ENCODE measurements at places on chromosomes 5 and 9.

DNA sequence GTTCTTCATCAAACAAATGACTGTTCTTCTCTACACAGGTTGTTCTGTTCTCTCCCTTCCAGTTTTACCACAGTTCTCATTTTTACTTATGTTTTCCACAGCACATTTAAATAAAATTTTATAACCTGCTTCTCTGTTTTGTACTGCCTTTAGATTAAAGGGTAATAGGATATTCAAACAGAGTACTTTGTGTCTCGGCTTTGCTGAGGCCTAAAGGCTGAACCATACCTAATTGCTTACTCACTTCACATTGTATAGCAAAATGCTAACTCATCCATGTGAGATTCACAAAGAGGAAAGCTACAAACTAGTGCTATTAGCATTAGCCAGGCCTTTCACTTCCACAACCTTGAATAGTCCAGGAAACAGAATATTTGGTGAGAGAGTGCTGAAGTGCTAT is 200.3 kb downstream of the TRPM3 start:
- no peak for DNase-seq

DNA sequence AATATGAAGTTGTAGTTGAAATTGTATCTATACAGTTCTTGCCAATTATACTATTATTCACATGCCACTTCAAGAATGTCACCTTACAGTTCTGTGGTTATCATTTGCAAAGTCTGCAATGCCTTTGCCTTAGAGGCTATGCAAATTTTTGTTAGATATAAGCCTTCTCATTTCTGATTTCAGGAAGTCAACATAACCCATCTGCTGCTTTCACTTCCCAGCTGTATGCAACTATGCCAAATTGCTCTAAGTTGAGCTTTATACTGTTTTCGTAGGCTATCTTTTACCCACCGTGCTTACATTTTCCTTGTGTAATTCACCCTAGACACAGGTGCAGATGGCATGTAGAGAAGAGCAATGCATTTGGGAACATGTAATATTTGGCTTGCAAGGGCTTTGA is 1083.0 kb downstream of the CDH9 start:
- no peak for DNase-seq

DNA sequence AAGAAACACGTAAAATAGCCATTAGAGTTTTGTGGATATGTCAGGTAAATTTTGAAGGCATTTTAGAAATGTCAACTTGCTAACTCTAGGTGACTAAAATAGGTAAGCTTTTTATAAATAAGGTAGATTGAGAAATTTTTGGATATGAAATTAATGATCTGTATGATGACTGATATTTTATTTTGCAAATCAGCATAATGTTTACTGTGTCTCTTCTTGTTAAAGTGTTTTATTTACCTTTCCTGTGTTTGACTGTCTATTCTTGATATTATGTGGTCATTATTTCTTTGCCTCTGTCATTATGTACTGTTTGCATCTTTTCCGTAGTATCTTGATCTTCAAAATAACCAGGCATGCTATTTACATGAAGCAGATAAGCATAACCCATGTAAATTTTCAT is 58.4 kb downstream of the ZCCHC7 start:
- DNase-seq, result no peak

DNA sequence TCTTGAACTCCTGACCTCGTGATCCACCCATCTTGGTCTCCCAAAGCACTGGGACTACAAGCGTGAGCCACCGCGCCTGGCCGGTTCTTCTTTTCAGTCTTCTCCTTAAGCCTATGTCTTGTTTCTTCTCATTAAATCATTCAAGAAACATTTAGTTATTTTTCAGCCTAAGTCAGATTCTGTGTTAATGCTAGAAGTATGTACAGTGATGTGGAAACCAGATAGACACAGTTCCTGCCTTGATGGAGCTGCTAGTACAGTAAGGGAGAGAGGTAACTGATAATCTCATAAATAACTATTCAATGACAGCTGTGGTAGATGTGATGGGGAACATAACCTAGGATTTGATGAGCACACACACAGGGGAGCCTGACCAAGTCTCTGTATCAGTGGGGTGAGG is 46.3 kb upstream of the NR3C1 start:
- DNase-seq, result no peak

- no peak for DNase-seq
Measured at GRCh38 chr5:1663186-1663585, 136.5 kb downstream of the MRPL36 start.

GRCh38 chr5:158807-159447 is 32.4 kb upstream of the LRRC14B start:
- no peak for DNase-seq

DNA sequence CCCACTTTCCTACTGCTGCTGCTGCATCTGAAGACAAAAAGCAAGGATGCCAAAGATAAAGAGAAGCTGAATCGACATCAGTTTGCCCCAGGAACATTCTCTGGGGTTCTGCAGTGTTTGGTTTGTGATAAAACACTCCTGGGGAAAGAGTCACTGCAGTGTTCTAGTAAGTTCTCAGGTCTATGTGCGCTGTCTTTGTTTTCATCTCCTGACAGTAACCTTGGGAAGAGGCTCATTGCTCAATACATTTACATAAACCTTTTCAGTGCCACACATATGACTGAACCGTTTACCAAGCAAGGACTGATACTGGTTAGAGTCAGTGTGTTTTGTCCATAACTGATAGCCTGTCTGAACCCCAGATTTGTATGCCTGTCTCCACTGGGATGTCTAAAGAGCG is 232.1 kb downstream of the ARHGEF28 start:
- DNase-seq, result no peak

DNA sequence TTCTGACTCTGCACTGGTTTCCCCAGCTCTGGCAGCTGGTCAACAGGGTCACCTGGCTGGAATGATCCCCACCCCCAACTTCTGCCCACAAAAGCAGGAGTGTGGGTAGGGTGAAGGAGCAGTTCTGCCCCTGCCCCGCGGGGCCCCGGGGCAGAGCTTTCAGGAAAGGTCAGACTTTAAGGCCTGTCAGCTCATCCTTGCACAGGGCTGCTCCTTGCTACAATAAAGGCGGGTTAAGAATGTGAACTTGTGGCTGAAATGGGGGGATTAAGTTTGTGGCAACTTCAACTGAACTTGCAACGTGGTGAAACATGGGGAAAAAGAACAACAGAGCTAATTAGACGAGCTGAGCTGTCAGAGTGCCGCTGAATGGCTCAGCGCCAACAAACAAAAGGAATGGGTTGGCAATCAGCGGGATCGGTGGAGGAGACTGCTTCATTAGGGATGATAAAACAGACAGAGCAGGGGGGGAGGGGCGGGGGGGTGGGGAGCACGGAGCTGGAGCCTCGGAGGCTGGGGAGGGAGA is 50.8 kb downstream of the CRB2 start:
- no peak for DNase-seq

GRCh38 chr5:136066661-136067271 is 38.0 kb downstream of the TGFBI start:
- no peak for DNase-seq

GRCh38 chr5:171700318-171700912 is 85.2 kb upstream of the SMIM23 start:
- DNase-seq, result no peak

DNA sequence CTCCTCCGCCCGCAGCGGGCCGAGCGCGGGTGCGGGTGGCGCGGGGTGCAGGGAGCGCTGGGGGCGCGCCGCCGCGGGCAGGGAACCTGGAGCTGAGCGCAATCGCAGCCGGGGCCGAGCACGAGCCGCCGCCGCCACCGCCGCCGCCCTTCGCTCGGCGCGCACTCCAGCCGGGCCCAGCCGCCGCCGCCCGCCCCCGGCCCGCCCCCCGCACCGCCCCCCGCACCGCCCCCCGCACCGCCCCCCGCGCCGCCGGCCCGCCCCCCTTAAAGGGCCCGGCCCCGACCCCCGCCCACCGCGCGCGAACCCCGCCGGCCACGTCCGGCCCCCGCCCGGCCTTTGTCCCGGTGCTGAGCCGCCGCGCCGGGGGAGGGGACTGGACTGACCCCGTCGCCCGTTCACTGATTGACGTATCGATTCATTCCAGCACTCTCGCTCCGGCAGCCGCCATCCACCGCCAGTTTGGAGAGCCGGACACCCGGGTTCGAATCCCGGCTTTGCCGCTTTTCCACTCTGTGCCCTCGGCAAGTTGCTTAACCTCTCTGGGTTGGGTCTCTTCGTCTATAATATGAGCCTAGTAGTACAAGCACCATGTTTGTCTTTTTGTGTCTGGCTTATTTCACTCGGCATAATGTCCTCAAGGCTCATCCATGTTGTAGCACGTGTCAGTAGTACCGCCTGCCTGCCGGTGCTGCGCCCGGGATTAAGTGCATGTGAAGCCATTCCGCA is at the start of gene SH3PXD2B:
TSS of gene SH3PXD2B (minus strand) at position 168 of the 729 bp plus-strand sequence. CDS start 173 bp downstream, outside the sequence.
- DNase-seq, result no peak

DNA sequence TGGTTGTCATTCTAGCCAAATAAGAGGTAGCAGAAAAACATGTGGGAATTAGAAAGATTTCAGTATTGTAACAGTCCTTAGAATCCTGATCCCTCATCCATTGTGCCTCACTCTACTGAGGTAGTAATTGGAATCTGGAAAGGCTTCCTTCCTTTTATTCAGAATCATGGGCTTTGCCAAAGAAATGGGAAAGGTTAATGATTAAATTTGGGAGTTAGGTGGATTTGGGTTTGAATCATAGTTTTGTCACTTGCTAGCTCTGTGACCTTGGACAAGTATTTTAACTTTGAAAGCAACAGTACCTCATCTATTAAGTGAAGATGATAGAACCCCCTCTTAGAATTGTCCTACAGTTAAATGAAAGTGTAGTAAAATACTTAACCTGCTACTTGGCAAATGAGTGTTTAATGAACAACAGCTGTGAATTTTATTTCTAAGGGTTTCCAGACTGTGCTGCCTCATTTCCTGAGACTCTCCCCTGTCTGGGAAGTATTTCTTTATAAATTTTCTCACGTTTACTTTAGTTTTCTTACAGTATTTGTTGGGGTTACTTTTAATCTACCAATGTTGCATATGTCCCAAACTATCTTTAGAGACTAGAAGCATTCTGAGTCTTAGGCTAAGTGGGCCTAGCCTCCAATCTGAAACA is 11.7 kb downstream of the SPDL1 start:
- no peak for DNase-seq

- DNase-seq, result peak; percentile 48
Measured at GRCh38 chr5:33299621-33300208, 141.1 kb upstream of the TARS1 start.

DNA sequence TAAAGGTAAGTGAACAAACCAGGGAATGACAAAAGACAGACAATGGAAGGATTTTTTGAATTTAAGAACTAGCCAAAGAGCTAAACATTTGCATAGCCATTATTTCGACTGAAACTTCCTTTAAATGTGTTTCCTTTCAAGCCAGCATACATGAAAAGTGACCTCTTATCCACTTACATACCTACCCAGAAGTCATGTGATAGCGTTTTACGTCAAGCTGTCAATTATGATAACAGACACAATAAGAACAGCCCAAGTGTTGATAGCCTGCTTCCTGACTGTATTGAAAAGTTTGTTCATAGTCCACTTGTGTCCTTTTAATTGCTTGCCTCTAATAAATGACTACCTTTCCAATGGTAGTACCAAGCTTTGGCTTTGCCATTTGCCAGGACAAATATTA is 206.0 kb downstream of the NFIB start:
- no peak for DNase-seq

GRCh38 chr5:157248821-157249470 is 17.0 kb upstream of the CYFIP2 start:
- DNase-seq, result no peak

- no peak for DNase-seq
Measured at GRCh38 chr5:54446379-54446732, 9.1 kb upstream of the HSPB3 start.

GRCh38 chr5:96926276-96926675 is 9.6 kb upstream of the LNPEP start:
- DNase-seq, result no peak

DNA sequence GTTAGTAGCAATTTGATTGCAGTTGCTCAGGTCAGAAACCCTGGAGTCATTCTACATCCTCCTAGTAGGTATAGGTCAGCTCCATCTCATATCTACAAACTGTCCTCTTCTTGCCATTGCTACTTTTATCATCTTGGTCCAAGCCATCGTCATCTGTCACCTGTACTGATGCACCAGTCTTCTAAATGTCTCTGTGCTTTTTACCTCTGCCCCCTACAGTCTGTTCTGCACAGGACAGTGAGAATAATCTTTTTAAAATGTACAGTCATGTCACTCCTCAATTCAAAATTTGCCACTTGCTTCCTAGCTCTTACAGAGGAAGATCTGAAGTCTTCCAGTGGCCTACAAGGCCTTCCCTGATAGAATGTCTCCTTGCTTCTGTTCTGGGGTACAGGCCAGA is 6.8 kb downstream of the NNT start:
- no peak for DNase-seq

Measured in hippocampal formation (tissue), 2 donors.